ENCODE measurements at places on chromosomes 5 and 9.

GRCh38 chr9:33129251-33129885, 37.8 kb downstream of the B4GALT1 start:
- no peak for DNase-seq

DNA sequence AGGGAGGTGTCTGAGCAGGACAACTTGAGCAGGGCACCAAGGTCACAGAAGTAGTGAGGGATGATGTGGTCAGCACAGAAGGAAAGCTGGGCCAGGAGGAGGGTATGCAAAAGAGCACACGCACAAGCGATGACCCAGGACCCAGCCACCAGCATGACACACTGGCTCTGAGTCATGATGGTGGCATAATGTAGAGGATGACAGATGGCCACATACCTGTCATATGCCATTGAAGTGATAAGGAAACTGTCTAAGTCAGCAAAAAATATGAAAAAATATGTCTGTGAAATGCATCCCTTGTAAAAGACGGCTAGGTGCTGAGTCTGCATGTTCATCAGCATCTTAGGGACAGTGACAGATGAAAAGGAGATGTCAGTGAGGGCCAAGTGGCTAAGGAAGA, 380 bp downstream of the OR1J1 start:
- no peak for DNase-seq

DNA sequence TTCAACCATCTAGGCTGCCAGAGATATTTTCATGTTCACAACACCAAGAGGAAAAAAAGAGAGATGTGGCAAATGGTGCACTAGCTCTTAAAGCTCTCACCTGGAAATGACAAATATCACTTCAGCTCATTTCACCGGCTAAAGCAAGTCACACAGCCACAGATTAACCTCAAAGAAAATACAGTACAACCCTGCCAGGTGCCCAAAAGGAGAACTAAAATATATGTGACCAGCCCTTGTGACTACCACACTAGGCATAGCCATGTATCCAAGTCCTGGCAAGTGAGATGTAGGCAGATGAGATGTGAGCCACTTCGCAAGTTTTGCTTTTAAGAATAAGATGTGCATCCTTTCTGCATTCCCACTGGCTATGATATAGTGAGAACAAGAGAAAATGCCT, 41.4 kb downstream of the AGTPBP1 start:
- no peak for DNase-seq

- no peak for DNase-seq
Measured at GRCh38 chr9:109934857-109935215, 154.8 kb downstream of the PALM2AKAP2 start.

GRCh38 chr5:134577022-134577795, 51.7 kb downstream of the JADE2 start:
- no peak for DNase-seq

DNA sequence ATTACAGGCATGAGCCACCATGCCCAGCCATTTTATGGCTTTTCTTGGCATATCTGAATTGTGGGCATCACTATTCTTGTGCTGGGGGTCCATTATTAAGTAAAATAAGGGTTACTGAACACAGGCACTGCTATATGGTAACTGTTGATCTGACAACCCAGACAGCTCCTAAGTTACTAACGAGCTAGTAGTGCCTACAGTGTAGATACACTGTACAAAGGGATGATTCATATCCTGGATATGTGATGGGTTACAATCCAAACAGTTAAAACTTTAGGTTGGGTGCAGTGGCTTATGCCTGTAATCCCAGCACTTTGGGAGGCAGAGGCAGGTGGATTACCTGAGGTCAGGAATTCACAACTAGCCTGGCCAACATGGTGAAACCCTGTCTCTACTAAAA, 4.3 kb downstream of the CD14 start:
- DNase-seq: no peak

DNA sequence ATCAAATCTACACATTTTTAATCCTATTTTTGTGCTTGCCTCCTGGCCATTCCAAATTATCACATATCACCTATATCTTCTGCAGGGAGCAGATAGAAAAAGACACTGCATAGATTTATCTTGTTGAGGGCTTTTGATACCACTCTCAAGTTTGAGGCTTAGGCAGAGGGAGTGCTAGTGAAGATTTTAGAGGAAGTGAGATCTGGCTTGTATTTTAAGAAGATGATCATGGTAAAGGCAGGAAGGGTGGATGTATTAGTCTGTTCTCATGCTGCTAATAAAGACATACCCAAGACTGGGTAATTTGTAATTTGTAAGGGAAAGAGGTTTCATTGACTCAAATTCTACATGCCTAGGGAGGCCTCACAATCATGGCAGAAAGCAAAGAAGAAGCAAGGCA, 220.9 kb upstream of the TUT7 start:
- no peak for DNase-seq

Measured in NCI-H1694 treated with DMSO at 0.1 percent for 48 hours (cell line).